Gastroesophageal sphincter (tissue), 4 donors: ENCODE measurements at places on chromosomes 6 and 20. TPM values are rescaled to one million over a fixed set of nuclear protein-coding genes. Genes with fewer than 3 reads are reported as not detected.

The CST5 gene
- total RNA-seq = 1.9 TPM

- peak; percentile 61 for ATAC-seq
Measured at GRCh38 chr6:35449287-35449881, 2.8 kb upstream of the FANCE start.

GRCh38 chr6:157291356-157291755 lies 32.0 kb downstream of the TMEM242 start:
- no peak for ATAC-seq

The HMGCLL1 gene
- total RNA-seq = 2.3 TPM

The VSTM2L gene
- total RNA-seq = 0.94 TPM

DNA sequence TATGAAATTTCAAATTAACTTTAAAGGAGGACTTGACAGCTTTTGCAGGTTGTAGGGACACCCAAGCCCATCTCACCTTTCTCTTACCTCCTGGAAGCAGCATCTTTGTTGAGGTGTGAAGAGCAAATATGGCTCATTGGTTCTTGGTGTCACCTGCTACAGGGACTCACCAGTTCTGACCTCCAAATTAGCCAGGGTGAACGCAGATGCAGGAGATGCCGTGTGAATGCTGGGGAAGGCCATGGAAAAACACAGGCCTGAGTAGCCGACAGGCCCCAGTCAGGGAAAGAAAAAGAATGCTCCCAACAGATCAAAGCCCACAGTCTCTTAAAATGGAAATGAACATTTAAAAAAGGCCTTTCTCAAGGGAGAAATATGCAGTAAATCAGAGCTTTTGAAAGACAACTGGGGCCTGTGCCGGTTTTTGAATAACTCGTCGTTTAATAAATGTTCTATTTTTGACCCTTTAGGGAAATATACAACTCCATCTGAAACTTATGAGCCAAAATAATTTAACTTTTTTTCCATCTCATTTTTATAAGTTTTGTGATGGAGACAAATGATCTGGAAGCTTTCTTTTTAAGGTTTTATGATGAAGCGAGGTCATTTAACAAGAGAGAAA lies 167.5 kb downstream of the CD83 start:
- no peak for ATAC-seq

- no peak for ATAC-seq
Measured at GRCh38 chr20:17437251-17437650, 93.9 kb downstream of the BFSP1 start.

The MLN gene
- not detected for total RNA-seq

- ATAC-seq = no peak
Measured at GRCh38 chr6:36198986-36199385, 2.4 kb downstream of the BRPF3 start.

- ATAC-seq = no peak
Measured at GRCh38 chr6:6858533-6858982, 249.2 kb upstream of the RREB1 start.

DNA sequence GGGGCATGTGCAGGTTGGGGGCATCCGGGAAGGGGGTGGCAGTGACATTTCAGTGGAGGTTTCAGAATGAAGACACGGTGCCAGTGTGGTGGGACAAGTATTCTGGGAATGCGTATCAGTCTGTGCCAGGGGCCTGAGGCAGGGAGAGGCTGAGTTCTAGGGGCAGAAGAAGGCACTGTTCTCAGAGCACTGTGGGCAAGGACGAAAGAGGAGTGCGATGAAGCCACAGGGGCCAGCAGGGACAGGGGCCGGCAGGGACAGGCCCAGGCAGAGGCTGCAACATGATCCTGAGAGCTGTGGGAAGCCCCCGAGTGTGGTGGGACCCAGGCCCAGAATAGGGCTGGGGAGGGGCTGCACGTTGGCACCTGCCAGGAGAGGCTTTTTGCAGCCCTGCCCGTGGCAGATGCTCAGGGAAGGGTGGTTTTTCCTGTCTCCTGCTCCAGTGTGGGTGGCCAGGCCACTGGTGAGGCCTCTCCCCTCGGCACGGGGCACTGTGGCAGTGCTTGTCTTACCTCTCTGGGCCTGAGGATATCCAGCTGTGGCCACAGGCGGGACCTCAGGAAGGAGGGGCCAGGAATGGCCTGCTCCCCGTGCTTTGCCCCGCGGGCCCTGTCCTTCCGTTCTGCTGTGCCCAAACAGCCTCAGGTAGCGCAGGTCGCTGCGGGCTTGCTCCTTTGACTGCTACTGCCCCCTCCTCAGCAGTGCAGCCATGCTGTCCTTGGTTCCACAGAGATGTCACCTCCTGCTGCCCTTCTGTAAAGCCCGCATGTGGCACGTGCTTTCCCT lies 10.0 kb downstream of the ENTPD6 start:
- ATAC-seq = no peak

DNA sequence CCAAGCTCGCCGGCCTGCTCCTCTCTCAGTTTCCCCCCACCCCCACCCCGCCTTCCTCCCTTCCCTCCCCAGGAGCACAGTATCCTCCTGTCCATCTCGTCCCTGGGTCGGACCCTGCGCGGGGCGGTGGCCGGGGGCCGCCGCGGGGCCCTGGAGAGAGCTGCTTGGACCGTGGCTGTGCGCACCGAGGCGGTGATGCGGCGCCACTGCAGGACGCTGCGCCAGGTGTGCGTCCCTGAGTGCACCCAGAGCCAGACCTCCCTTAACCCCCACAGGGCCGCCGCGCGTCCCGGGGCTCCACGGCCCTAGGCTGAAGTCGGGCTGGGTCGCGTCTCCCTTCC lies 2.2 kb downstream of the C20orf204 start:
- no peak for ATAC-seq

GRCh38 chr20:60066438-60066823 lies 108.2 kb downstream of the CDH26 start:
- no peak for ATAC-seq

GRCh38 chr20:50017576-50018248 lies 34.9 kb downstream of the SNAI1 start:
- ATAC-seq = no peak

DNA sequence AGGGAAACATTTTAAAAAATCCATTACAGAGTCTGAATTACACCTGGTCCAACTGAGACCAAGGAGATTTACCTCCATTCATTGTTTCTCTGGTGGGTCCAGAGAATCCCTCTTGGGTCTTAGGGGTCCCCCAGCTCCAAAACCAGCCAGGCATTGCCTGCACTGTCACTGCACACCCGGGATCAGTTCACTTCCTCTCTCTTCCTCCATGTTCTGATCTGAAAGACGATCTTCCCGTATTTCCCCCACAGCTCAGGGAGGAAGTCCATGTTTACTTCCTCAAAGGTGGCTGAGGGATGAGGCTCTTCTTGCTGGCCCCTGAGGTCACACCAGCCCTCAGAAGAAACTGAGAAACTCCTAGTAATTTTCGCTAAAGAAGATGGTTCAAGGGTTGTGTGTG lies 159.7 kb downstream of the BMP7 start:
- ATAC-seq = no peak

DNA sequence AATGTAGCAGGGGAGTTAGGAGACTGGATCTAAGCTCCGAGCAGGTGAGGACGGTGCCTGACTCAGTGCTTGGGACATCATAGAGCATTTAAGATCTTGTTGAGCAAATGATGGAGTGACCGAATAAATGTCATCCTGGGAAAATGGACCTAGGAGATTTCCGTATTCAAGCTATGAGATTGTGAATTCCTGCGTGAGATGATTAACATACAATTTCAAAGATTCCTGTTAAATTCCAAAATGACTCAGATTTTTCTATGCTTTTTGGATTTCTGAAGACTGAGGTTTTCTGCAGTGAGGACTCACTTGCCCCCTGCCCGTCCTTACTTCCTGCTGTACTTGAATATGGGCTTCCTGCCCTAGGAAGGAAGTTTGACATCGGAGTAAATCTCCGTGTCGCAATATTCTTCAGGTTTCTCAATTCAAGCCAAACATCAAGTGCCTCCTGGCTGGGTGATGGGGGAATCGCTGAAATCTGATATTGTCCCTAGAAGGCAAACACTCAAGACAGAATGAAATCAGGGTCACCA lies 5.2 kb downstream of the SYTL3 start:
- peak; percentile 13 for ATAC-seq

DNA sequence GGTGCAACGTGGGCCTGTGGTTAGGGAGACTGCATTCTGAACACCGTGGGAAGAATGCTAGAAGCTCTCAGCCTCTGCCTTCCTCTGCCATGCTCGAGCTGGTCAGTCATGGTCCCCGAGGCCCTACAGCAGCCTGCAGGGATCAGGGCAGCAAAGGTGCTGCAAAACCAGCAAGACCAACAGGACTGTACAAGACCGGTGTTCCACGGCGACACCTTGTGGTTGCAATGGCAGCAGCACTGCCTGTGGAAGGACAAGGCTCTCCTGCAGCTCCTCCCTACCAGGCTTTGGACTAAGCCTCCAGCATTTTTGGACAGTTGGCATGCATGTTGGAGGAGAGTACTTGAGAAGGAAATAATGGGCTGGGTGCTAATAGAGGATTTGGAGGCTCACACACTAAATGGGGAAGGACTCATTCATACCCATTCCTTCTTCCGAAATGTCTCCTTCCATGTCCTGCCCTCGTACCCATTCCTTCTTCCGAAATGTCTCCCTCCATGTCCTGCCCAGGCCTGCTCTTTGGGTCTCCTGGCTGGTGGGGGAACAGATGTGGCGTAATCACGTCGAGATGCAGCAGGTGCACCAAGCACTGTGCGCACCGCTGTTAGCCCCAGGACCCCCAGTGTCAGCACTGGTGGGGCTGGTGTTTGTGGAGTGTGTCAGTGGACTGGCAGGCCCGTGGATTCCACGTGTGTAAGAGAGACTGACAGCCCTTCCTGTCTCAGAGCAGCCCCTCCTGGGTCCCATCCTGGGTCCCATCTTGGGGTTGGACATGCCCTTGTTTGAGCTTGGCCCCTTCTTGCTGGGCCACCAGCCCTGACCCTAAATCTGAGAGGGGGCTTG lies 18.6 kb upstream of the MYT1 start:
- no peak for ATAC-seq

GRCh38 chr6:41200296-41200900 lies 551 bp downstream of the TREML2 start:
- ATAC-seq = peak; percentile 36

The B3GAT2 gene
- not detected for total RNA-seq

- ATAC-seq = no peak
Measured at GRCh38 chr6:5241252-5241651, 19.5 kb downstream of the LYRM4 start.

The PHACTR1 gene
- total RNA-seq = 0.20 TPM

The AVP gene
- not detected for total RNA-seq

DNA sequence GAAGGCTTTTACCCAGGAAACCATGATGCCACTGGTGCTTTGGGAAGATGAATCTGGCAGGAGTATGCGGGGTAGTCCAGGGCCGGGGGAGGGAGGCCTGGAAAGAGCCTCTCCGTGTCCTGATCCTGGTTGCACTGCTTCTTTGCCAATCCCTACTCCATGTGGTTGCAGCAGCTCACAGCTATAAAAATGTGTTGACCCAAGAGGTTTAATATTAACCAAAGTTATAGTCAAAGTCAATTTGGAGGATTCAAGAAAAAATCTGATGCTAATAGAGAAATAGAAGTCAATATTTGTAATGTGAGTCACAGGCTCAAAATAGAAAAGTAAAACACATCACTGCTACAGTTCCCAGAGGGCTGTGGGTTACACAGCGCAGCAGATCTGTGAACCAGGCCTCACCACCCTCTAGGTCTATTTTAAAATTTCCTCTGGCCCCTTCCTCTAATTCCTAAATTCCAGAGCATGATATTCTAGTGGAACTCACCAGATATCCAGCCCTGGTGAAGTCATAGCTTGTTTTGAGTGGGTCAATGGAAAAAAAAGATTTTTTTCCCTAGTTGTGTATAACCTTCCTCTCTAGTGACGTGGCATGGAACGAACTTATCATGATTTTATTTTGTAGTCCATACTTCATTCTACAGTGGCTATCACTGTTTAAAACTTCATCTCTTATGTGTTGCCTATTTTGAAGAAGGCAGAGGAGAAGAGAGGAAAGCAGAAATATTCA lies 63.2 kb upstream of the BMP2 start:
- peak; percentile 31 for ATAC-seq

- no peak for ATAC-seq
Measured at GRCh38 chr6:81996414-81996813, 243.9 kb upstream of the TENT5A start.

GRCh38 chr6:167402195-167402686 lies 77.4 kb downstream of the TTLL2 start:
- ATAC-seq = no peak

- ATAC-seq = no peak
Measured at GRCh38 chr20:62219101-62219991, 732 bp downstream of the HRH3 start.

The DUSP15 gene
- 1.5 TPM for total RNA-seq

The TPX2 gene
- 1.4 TPM for total RNA-seq

GRCh38 chr6:143026696-143027449 lies 33.8 kb upstream of the AIG1 start:
- ATAC-seq = no peak

- no peak for ATAC-seq
Measured at GRCh38 chr6:25882051-25882496, 8.0 kb upstream of the SLC17A3 start.

DNA sequence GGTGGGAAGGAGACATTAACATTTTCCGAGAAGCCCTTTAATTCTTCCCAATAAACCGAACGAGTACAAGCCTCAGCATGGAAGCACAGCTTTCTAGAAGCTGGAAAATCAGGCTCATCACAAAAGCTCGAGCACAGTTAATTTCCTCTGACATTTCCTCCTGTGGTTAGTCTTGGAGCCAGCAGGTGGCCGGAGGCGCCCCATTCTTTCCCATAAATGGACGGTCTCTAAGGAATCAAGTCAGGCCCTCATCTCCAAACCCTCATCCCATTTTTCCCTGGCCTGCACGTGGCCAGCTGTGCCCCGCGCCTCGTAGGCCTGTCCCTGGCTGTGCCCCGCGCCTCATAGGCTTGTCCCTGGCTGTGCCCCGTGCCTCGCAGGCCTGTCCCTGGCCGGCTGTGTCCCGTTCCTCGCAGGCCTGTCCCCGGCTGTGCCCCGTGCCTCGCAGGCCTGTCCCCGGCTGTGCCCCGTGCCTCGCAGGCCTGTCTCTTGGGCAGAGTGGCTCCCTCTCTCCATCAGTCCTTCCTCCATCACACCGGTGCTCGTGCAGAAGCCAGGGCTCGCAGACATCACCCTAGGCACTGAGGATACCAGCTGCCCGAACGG lies 19.7 kb upstream of the NTSR1 start:
- no peak for ATAC-seq

The MCHR2 gene
- not detected for total RNA-seq

The ABHD16A gene
- total RNA-seq = 49.4 TPM

The CASS4 gene
- 1.2 TPM for total RNA-seq

DNA sequence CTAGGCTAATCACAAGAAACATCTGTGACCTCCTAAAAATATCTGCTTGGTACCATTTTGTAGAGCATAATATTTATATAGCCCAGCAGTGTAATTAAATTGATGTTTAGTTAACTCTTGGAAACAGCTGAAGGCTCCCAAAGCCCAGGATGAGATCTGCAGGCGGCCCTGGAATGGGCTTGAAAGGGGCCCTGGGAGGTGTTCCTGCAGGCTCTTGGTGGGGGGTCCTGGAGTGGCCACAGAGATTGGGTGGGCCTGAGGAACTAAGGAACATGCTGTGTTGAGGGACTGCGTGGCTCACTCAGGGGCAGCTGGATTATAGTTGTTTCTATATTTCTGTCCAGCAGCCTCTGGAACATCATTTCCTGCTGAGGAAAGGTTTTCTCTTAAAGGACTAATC lies 9.2 kb downstream of the SCP2D1 start:
- no peak for ATAC-seq

GRCh38 chr20:57991211-57991881 lies 237.1 kb downstream of the ANKRD60 start:
- peak; percentile 71 for ATAC-seq
